ENCODE measurements at places on chromosomes 5 and 9.

DNA sequence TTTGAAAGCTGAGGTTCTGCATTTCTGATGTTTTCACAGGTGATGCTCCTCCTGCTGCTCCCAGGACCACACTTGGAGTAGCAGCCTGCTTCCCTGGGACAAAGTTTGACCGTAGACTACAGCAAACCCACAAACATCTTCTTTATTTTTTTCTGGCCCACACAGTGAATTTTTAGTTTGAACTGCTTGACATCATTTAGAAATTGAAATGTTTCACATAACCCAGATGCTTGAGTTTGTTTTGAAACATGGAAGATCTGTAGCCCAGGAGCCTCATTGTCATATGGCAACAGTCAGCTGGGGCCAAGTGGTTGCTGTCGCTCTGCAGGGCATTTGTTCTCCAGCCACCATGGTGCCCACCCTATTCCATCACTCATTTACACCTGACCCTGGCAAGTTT lies 8.4 kb downstream of the SH3TC2 start:
- DNase-seq = no peak
- H3K4me1 ChIP-seq = no peaks in the 10 kb centered on the region
- H3K36me3 ChIP-seq = peaks cover 2% of the 10 kb centered on the region
- H3K27me3 ChIP-seq = peaks cover 10% of the 10 kb centered on the region

GRCh38 chr9:137275588-137276472 lies 1.7 kb upstream of the TOR4A start:
- H3K4me3 ChIP-seq = peak overlapping the region; percentile 78
- no peaks in the 10 kb centered on the region for H3K27me3 ChIP-seq
- H3K27ac ChIP-seq = peak overlapping the region; percentile 83
- DNase-seq = no peak
- peaks cover 26% of the 10 kb centered on the region for H3K4me1 ChIP-seq

GRCh38 chr5:38831909-38832308 lies 13.9 kb upstream of the OSMR start:
- H3K27ac ChIP-seq = no peak overlapping the region
- no peak for DNase-seq
- no peak overlapping the region for H3K4me3 ChIP-seq
- no peaks in the 10 kb centered on the region for H3K36me3 ChIP-seq
- H3K27me3 ChIP-seq = peaks cover 2% of the 10 kb centered on the region

DNA sequence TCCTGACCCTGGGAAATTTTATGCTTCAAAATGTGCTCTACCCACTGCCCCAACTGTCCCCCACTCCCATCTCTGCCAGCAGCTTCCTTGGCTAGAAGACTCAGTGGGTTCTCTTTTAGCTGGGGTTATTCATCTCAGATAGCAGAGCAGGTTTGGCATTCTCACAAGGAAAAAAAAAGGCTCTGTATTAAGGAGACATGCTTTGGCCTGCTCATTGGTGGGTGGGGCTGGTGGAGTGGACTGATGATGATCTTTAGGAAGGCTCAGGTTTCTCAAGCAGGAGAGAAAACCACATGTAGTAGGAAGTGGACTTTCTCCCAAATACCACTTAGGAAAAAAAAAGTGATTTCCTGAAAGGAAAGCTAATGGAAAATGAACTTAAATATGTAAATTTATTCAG lies 279.2 kb upstream of the ZNF462 start:
- no peaks in the 10 kb centered on the region for H3K36me3 ChIP-seq
- DNase-seq = no peak
- H3K4me1 ChIP-seq = no peaks in the 10 kb centered on the region

- H3K4me1 ChIP-seq = peaks cover 17% of the 10 kb centered on the region
- peak overlapping the region; percentile 78 for H3K4me3 ChIP-seq
- no peaks in the 10 kb centered on the region for H3K27me3 ChIP-seq
- no peak overlapping the region for H3K27ac ChIP-seq
- DNase-seq = no peak
These were observed 1.1 kb upstream of the NOTCH1 start for GRCh38 chr9:136546697-136547501.

DNA sequence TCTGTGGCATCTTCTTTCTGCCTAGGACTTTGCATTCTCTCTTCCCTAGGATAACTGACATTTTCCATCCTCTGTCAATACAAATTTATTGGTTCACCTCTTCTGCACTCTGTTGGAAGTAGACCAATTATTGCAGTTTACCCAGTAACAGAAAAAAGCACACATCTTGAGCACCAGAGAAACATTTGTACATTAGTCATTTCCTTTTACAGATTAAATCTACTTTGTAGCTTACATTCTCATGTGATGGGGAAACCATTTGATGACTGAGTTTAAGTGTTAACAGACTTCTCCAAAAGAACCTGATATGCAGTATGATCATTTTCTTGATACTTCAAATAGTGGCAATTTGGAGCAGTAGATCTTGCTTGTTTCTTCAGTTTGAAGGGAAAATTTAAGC lies 1098.8 kb downstream of the DTWD2 start:
- no peak for DNase-seq
- no peaks in the 10 kb centered on the region for H3K36me3 ChIP-seq
- H3K27me3 ChIP-seq = no peaks in the 10 kb centered on the region
- H3K4me1 ChIP-seq = peaks cover 6% of the 10 kb centered on the region
- no peak overlapping the region for H3K4me3 ChIP-seq

DNA sequence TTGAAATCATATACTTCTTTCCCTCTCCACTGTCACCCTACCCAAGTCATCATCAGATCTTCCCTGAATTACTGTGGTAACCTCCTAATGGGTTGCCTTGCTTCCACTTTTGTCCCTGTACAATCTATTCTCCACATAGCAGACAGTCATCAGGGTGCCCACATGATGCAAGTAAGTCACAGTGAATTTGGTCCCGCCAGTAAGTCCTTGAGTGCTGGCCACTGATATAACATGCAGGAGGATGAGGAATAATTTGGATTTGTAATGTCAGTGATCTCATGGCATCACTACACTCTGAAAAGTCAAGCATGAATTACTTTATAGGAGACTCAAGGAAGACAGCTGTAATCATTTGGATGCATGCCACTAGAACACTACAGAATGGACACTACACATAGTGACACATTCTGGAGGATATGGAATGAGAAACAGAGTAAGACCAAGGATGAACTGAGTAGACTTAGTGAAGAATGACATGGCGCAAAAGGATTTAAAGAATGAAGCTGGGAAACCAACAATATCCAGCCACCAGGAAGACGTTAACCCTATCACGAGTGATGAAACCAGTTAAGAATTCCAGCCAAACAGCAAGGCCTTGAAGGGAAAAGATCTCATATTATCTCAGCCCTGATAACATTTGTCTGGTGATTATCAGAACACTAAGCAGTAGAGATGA lies 28.6 kb downstream of the MARCHF3 start:
- H3K4me3 ChIP-seq = no peak overlapping the region
- no peak for DNase-seq
- peaks cover 16% of the 10 kb centered on the region for H3K36me3 ChIP-seq
- H3K27ac ChIP-seq = no peak overlapping the region

DNA sequence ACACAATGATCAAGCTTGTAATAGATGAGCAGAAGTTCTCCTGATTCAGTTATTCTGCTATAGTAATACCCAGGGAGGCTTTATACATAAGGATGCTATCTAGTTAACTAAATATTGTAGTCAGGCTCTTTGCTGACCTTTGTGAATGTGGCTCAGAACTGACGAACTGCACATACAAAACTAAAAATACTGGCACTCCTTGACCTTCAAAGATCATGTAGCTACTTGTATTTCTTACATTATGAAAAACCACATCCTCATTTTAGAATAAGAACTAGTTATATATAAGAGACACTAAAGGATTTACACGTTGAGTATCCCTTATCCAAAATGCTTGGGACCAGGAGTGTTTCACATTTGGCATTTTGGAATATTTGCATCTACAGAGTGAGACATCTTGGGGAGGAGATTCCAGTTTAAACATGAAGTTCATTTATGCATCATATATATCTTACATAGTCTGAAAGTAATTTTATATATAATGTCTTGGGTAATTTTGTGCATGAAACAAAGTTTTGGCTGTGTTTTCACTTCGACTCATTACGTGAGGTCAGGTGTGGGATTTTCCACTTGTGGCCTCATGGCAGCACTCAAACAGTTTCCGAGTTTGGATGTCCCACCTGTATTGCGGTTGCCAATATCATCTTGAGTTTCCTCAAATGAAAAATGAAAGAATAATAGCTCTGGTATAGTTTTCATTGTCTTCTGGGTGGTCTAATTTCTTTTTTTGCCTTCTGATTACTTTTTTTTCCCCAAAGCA lies 58.4 kb upstream of the FBXL7 start:
- no peaks in the 10 kb centered on the region for H3K4me1 ChIP-seq
- DNase-seq = no peak
- no peak overlapping the region for H3K27ac ChIP-seq
- no peaks in the 10 kb centered on the region for H3K27me3 ChIP-seq

- no peaks in the 10 kb centered on the region for H3K4me1 ChIP-seq
- H3K36me3 ChIP-seq = peaks cover 2% of the 10 kb centered on the region
- H3K27me3 ChIP-seq = peaks cover 17% of the 10 kb centered on the region
- DNase-seq = no peak
- H3K4me3 ChIP-seq = no peak overlapping the region
- H3K27ac ChIP-seq = no peak overlapping the region
These were observed 35.9 kb upstream of the UNC5A start for GRCh38 chr5:176774216-176775171.

DNA sequence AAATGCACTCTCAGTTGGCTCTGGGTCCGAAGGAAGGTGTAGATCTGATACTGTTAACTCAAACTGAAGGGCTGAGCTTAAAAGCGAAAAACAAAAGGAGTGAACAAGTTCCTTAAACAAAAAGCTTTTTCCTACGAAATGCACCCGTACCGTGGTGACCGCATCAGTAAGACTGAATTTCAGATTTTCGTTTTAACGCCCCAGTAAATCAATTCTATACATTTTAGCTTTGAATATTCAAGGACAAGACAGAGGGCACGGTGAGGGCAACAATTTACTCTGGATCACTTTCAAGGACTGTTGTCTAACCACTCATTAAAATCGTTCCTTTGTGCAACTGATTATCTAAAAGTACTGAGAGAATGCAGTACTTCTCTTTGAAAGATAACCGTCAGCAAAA lies 1.9 kb downstream of the HOMER1 start:
- H3K27me3 ChIP-seq = no peaks in the 10 kb centered on the region
- H3K36me3 ChIP-seq = no peaks in the 10 kb centered on the region
- H3K4me1 ChIP-seq = peaks cover 17% of the 10 kb centered on the region
- no peak for DNase-seq
- H3K27ac ChIP-seq = no peak overlapping the region

- H3K4me1 ChIP-seq = peaks cover 33% of the 10 kb centered on the region
- DNase-seq = no peak
- no peaks in the 10 kb centered on the region for H3K36me3 ChIP-seq
- no peak overlapping the region for H3K4me3 ChIP-seq
- H3K27me3 ChIP-seq = no peaks in the 10 kb centered on the region
These were observed 3.8 kb upstream of the RNF14 start for GRCh38 chr5:141965071-141965470.

GRCh38 chr5:56072863-56073766 lies 78.4 kb upstream of the IL6ST start:
- peaks cover 2% of the 10 kb centered on the region for H3K27me3 ChIP-seq
- H3K4me1 ChIP-seq = peaks cover 12% of the 10 kb centered on the region
- no peak overlapping the region for H3K4me3 ChIP-seq
- no peak overlapping the region for H3K27ac ChIP-seq

DNA sequence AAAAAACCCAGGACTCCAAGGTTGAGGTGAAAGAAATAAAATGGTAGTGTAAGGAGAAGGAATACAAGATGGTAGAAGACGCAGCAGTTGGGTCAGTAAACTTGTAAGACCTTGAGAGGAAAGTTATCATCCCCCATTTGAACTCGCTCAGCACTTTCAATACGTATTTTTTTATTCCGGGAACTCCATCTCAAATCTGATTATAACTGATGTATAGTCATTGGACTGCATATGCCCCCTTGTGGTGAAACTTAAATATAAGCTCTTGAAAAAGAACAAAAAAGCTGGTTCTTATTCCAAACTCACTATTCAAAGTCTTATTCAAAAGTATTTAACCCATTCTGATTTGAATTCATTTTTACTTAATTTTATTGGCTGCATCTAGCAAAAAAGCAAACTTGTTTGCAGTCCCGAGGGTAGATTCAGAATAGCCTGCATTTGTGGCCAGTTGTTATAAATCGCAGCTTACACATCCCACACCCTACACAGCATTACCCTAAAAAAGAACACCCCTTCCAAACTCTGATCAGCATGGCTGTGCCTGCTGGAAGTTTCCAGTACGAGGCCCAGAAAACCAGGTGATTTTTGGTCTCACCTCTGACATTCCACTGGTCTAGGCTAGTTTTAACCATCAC lies 118.0 kb downstream of the ESM1 start:
- H3K27me3 ChIP-seq = peaks cover 12% of the 10 kb centered on the region
- peak; percentile 40 for DNase-seq
- H3K4me1 ChIP-seq = no peaks in the 10 kb centered on the region
- no peak overlapping the region for H3K27ac ChIP-seq
- peak overlapping the region; percentile 15 for H3K4me3 ChIP-seq

- no peak overlapping the region for H3K4me3 ChIP-seq
- no peaks in the 10 kb centered on the region for H3K36me3 ChIP-seq
- H3K27ac ChIP-seq = no peak overlapping the region
- no peak for DNase-seq
These were observed 38.2 kb downstream of the TTC39B start for GRCh38 chr9:15268782-15269181.

DNA sequence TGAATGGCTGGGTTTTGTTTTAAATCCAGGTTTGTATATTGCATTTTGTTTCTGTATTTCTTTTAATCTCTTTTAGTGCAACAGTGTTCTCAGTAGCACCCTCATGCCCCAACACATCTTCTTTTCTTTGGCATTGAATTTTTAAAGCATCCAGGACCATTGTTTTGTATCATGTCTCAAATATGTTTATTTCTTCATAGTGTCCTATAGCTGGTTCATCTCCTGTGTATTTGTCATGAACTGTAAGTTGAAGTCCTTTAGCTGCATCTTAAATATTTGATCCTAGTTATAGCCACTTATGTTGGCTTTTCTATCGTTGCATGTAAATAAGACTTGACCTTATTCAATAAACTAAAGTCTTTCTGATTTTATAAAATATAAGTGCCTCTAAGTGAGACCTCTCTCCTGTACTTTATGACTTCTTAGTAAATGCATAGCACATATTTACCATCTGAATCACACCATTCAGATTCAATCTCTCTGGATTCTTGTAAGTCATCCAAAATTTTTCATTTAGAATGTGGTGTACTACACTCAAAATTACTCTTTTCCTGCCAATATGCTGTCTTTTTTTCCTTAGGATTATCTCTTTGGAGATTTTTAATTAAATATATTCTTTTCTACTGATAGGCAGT lies 21.0 kb upstream of the ERCC6L2 start:
- H3K27ac ChIP-seq = no peak overlapping the region
- peaks cover 12% of the 10 kb centered on the region for H3K36me3 ChIP-seq

- no peaks in the 10 kb centered on the region for H3K27me3 ChIP-seq
- no peaks in the 10 kb centered on the region for H3K4me1 ChIP-seq
- no peak for DNase-seq
- no peaks in the 10 kb centered on the region for H3K36me3 ChIP-seq
- H3K4me3 ChIP-seq = no peak overlapping the region
- H3K27ac ChIP-seq = no peak overlapping the region
These were observed 69.5 kb downstream of the GRIA1 start for GRCh38 chr5:153559926-153560325.

- peaks cover 2% of the 10 kb centered on the region for H3K36me3 ChIP-seq
- peaks cover 11% of the 10 kb centered on the region for H3K27me3 ChIP-seq
- peaks cover 9% of the 10 kb centered on the region for H3K4me1 ChIP-seq
- no peak overlapping the region for H3K27ac ChIP-seq
- no peak for DNase-seq
These were observed 23.4 kb upstream of the GLRA1 start for GRCh38 chr5:151947931-151948608.

GRCh38 chr5:38071831-38072694 lies 186.3 kb upstream of the EGFLAM start:
- H3K27me3 ChIP-seq = no peaks in the 10 kb centered on the region
- no peaks in the 10 kb centered on the region for H3K4me1 ChIP-seq
- no peaks in the 10 kb centered on the region for H3K36me3 ChIP-seq
- DNase-seq = no peak
- H3K27ac ChIP-seq = no peak overlapping the region
- no peak overlapping the region for H3K4me3 ChIP-seq
